ENCODE measurements at places on chromosomes 11 and 22. TPM values are rescaled to one million over a fixed set of nuclear protein-coding genes. Genes with fewer than 3 reads are reported as not detected.

The APOC3 gene
- total RNA-seq = 314 TPM

The CHRDL2 gene
- total RNA-seq = not detected

The GLYAT gene
- total RNA-seq = not detected

The OR8I2 gene
- total RNA-seq = not detected

The GLYATL1 gene
- total RNA-seq = not detected

The OR52E2 gene
- total RNA-seq = not detected

The POLR3H gene
- total RNA-seq = 28.6 TPM

The PKP3 gene
- 28.7 TPM for total RNA-seq

GRCh38 chr11:113781682-113782081 is 2.1 kb downstream of the CLDN25 start:
- DNase-seq = no peak

DNA sequence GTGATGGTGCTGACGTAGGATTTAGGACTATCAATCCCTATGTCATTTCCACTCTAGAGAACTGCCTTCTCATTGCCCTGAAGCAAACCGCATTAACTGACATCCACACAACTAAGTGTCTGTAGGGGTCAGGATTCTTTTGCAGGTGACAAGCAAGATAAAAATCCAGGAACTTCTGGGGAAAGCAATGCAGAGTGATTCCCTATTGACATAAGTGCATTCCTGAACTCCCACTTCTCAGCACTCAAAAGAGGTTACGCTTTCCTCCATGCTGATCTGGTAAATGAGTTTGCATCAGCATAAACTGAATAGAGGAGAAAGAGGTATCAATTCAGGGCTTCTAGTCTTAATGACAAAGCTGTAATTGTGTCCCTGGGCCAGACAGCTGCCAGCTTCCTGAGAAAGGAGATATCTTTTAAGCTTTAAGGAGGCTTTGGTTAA is 224.6 kb upstream of the ISX start:
- DNase-seq = no peak

GRCh38 chr11:91295591-91295990 is 929.0 kb upstream of the FAT3 start:
- DNase-seq = no peak

GRCh38 chr22:22037229-22037628 is 54.6 kb upstream of the TOP3B start:
- DNase-seq = no peak

GRCh38 chr11:74050465-74050864 is 41.6 kb upstream of the UCP3 start:
- DNase-seq = no peak

DNA sequence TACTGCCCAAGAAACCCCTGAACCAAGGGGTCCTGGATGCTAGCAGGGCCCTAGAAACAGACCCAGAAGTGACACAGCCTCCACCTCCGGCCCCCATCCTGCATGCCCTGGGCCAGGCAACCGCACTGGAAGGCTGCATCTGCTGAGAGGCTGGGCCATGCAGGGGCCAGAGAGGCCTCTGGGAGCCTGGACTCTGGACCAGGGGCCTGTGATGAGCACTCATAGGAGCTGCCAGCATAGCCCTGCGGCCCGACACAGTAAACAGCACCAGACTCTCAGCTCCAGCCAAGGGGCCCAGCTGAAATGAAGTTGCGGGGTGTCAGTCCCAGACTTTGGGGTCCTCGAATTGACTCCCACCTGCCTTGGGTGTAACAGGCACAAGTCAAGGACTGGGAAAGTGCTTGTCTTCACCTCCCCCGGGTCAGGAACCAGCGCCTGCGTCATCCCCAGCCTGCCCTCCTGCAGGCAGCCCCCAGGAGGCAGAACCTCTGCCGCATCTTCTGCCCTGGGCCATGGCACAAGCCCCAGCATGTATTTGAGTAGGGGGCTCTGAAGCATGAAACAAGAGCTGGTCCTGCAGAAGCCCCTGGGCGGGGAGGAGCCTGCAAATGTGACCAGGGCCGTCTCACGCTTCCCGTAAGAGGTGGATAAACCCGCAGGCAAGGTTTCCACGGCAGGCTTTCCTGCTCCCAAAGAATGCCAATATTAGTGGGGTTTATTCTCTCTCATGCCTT is 25.2 kb upstream of the CCND1 start:
- peak; percentile 74 for DNase-seq

DNA sequence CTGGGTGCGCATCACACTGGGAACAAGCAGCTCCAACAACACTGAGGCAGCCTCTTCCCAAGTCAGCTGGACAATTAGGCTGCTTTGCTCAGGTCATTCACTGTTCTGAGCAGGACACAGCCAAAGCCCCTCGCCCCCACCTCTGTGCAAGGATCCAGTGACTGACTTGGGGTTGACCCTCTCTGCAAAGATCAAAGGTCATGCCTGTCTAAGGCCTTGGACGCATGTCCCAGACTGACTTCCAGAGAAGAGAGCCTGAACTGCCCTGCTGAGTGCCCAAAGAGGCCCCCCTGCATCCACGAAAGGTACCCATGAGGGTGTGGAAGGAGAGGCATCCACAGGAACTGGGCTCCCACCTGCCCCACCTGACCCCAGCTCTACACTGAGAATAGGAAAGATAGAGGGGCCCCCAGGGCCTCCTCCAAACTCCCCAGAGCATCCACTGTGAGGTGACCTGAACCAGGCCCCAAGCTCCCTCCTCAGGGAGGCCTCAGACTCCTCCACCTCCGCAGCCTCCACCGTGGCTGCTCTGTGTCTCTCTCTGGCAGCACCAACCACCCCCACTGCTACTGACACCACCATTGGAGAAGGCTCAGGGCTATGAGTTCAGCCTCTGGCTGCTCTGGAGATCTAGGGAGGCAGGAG is 53.5 kb downstream of the IGLL5 start:
- DNase-seq = no peak

GRCh38 chr11:77800449-77800848 is 20.1 kb downstream of the RSF1 start:
- no peak for DNase-seq

GRCh38 chr11:81839016-81839415 is 894.6 kb downstream of the FAM181B start:
- DNase-seq = no peak

DNA sequence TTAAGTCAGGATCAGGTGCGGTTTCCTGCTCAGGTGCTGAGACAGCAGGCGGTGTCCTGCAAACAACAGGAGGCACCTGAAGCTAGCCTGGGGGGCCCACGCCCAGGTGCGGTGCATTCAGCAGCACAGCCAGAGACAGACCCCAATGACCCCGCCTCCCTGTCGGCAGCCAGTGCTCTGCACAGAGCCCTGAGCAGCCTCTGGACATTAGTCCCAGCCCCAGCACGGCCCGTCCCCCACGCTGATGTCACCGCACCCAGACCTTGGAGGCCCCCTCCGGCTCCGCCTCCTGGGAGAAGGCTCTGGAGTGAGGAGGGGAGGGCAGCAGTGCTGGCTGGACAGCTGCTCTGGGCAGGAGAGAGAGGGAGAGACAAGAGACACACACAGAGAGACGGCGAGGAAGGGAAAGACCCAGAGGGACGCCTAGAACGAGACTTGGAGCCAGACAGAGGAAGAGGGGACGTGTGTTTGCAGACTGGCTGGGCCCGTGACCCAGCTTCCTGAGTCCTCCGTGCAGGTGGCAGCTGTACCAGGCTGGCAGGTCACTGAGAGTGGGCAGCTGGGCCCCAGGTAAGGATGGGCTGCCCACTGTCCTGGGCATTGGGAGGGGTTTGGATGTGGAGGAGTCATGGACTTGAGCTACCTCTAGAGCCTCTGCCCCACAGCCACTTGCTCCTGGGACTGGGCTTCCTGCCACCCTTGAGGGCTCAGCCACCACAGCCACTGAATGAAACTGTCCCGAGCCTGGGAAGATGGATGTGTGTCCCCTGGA is at the start of gene MYO7A:
Gene MYO7A, plus strand, starts transcription at position 327 of the 772 bp plus-strand sequence. CDS start 2,389 bp downstream, outside the sequence.
- peak; percentile 89 for DNase-seq

Measured in HepG2 (cell line).